ENCODE measurements at places on chromosomes 2 and 18.
A peak's percentile ranks its signal among the peaks of the same experiment; 100 is the strongest.

DNA sequence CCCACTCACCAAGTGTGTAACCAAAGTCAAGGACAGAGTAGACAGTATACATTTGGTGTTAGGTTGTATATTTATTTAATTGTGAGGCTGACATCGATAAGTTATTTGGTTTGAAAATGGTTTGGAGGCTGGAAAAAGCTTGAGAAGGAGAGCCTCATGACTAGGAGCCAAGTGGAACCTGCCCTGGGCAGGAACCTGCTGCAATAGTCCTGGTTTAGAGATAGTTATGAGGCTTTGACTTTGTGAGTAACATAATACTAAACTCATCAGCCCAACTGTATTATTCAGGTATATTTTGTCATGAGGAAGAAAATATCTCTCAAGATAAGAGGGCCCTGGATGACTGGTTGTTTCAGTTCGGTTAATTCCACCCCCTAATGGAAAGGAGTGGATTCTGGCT, 234.3 kb upstream of the CYRIA start:
- no peak for DNase-seq

DNA sequence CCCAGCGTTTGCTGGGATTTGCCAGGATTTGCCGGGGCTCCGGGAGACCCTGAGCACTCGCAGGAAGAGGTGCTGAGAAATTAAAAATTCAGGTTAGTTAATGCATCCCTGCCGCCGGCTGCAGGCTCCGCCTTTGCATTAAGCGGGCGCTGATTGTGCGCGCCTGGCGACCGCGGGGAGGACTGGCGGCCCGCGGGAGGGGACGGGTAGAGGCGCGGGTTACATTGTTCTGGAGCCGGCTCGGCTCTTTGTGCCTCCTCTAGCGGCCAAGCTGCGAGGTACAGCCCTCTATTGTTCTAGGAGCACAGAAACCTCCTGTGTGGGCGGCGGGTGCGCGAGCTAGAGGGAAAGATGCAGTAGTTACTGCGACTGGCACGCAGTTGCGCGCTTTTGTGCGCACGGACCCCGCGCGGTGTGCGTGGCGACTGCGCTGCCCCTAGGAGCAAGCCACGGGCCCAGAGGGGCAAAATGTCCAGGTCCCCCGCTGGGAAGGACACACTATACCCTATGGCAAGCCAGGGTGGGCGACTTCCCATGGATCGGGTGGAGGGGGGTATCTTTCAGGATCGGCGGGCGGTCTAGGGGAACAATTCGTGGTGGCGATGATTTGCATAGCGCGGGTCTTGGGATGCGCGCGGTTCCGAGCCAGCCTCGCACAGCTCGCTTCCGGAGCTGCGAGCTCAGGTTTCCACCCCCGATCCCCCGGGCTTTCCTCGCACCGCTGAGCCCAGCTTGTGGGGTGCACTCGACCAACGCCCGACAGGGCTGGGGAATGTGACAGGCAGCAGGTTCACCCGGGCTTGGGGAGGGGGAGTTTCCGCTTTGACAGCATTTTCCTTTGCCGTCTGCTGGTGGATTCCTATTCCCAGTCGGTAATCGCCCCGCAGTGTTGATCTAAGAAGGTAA, 2.8 kb downstream of the ONECUT2 start:
- peak; percentile 79 for DNase-seq

DNA sequence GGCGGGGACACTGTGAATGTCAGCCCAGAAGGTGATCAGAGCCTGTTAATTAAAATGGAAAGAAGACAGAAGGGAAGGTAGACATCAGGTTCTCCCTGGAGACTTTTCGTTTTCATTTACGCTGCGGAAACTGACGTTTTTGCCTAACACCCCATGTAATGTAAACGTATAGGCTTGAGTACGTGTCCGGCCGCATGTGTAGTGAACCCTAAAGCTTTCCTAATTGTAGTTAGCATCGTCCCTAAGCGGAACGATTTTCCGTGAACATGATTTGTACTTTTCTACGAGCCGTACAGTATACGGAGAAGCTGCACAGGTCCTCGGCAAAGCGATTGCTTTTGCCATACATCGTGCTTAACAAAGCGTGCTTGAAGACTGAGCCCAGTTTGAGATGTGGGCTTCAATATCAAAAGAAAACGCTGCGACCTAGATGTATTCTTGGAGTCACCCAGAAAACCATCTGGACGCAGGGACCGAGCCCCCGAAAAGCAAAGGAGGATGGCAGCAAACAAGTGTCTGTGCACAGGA, 284 bp downstream of the TIMM21 start:
- DNase-seq = peak; percentile 11

- no peak for DNase-seq
Observed at GRCh38 chr2:39704540-39704939, 38.8 kb downstream of the TMEM178A start.

- DNase-seq = no peak
Observed at GRCh38 chr2:225004597-225004996, 37.7 kb downstream of the DOCK10 start.

DNA sequence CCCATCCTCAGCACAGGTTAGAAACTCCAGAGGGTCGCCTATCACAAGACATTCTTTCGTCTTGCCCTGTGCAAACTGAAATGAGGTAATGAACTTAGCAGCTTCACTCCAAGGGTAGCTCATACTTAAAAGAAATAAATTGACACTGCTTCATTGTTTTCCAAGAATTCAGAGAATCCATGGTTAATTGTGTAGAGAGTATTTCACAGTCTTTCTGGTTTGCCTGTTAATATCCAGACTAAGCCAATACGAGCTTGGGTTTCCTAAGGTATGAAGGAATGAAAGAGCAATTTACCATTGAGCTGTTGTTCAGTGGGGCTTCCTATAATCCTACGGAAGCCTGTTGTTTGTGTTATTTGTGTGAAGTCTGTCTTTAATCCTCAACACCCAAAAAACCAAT, 58.7 kb downstream of the FAM124B start:
- no peak for DNase-seq

GRCh38 chr2:205637779-205638503, 44.4 kb upstream of the NRP2 start:
- DNase-seq = no peak

GRCh38 chr18:28013066-28013465, 163.9 kb downstream of the CDH2 start:
- no peak for DNase-seq

GRCh38 chr2:38120829-38121228, 44.9 kb upstream of the CYP1B1 start:
- DNase-seq = no peak

DNA sequence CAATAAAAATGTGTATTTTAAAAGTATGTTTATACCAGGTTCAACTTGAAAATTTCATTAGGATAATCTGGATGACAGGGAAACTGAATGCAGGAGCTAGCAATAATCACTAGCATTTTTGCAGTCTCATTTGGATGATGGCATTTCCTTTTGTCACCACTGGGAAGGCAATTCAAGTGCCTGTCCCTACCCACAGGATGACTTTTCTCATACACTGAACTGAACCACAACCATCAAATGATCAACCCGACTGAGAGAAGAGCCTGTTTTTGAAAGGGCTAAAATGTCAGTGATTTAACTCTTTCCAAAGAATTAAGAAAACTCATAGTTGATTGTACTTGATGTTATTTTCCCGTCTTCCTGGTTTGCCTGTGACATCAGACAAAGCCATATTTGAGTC, 115.0 kb downstream of the FAM124B start:
- DNase-seq = peak; percentile 6

- no peak for DNase-seq
Observed at GRCh38 chr2:47070155-47070919, 84.8 kb downstream of the STPG4 start.

- DNase-seq = peak; percentile 85
Observed at GRCh38 chr2:199704358-199705238, 146.4 kb downstream of the FTCDNL1 start.

DNA sequence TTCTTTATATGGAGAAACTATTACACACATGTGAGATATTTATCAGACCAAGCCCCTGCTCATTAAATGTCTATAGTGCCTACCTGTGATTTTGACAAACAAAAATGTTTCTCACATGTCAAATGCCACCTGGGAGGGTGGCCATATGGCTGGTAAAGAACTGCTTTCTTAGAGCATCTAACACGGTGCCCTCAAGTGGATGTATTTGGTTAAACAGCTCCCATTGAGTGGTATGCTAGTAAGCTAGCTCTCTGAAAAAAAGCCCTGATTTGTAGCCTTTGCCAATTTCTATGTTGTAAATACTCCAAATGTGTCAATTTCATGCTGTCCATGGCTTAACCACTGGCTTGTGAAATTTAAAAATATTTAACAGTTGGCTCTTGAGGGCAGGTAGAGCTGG, 94.6 kb downstream of the PMAIP1 start:
- peak; percentile 3 for DNase-seq

- peak; percentile 54 for DNase-seq
Observed at GRCh38 chr2:203578759-203579643, 43.9 kb upstream of the RAPH1 start.

GRCh38 chr2:105426626-105427292, 27.9 kb upstream of the FHL2 start:
- DNase-seq = no peak

DNA sequence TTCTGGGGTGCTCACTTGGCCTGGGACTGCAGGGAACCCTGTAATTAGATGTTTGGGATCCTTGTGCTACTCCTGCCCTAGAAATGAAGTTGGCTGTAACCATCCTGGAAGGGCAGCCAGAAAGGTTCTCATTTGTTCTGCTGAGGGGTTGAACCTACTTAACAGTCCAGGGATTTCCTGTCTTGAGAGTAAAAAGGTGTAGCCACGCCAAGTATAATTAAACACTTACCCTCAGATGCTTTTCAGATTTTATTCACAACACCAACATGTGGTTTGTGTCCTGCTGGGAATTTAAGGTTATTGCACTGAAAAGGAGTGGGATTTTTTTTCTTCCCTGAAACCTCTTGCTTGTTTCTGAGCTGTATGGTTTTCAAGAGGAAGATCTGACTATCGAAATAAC, 222.4 kb upstream of the APCDD1 start:
- DNase-seq = no peak

DNA sequence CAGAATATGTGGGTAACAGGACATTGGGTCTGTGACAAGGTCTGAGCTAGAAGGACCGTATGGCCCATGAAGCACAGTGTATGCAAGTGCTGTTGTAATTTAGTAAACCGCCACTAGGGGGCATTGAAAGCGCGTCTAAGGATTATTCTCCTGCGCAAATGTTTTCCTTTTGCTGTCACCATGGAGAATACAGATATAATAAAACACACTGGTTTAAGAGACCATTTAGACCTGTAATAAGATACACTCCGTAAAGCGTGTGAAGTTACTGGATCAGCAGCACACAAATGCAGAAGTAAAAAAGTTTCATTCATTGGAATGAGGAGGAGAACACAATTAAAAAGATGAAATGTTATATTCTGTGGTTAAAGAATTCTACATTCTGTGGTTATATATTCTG, 272.4 kb downstream of the AGAP1 start:
- DNase-seq = peak; percentile 82

DNA sequence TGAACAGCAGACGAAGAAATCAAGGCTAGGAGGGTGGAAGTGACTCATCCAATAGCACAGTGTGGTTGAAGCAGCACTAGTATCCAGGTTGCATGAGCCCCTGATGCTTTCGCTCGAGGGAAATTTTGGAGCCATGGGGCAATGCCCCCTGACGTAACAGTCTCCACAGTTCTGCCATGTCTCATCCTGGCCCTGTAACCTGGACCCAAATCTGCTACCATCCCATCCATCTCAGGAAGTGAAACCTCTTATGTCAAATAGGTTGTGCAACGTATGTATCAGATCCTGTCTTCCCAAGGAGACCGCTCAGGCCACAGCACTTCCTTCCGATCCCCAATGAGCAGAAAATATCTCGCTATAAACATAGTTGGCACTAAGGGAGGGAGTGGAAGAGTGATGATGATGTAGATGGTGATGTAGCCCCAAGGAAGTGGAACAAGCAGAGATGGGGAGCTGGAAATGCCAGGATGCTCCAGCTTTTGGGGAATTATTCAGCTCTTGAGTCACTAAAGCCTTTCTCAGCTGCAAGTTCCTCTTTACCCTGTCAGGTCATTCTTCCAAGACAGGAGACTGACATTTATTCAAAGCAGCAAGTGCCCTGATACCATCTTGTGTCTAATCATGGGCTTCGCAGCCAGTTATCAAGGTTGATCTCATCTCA, 3.0 kb upstream of the IL1B start:
- peak; percentile 83 for DNase-seq

DNA sequence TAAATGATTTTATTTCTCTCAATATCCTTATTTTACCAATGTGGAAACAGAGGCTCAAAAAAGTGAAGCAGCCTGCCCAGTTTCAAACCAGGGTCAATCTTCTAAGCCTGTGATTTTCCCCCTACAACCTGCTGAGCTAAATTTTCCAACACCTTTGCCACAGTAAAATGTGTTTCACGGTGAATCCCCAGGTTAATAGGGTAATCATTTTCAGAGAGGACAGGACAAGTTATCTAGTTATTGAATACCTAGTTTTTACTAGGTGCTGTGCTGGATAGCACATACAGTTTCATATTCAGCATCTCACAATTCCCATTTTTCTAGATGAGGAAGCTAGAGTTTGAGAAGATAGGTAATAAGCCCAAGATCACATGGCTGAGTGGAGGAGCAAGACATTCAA, 236.6 kb downstream of the PTH2R start:
- DNase-seq = no peak

Measured in suppressor macrophage (primary cell).